ENCODE measurements at places on chromosomes 16 and 17. TPM values are rescaled to one million over a fixed set of nuclear protein-coding genes. Genes with fewer than 3 reads are reported as not detected.
A peak's percentile ranks its signal among the peaks of the same experiment; 100 is the strongest.

- DNase-seq, result no peak
Observed at GRCh38 chr17:46963571-46963970, 15.5 kb downstream of the RPRML start.

DNA sequence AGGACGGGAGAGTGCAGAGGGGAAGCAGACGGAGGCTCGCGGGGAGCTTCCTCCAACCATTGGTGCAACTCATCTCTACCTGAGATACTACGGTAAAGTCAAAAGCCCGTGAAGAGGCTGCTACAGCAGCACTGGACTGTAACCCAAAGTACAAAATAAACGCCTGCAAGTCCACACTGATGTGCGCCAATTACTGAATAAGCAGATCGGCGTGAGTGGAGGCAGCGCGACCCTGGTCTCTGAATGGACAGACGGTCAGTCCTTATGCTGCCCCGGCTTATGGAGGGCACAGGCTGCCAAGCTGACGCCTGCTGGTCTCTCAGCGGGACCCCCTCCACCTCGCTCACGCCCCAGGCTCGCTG, 58.5 kb downstream of the LMF1 start:
- no peak for DNase-seq

GRCh38 chr17:42111871-42112551, 503 bp downstream of the DHX58 start:
- DNase-seq, result peak; percentile 49

GRCh38 chr17:9268546-9268945, 247.2 kb downstream of the NTN1 start:
- no peak for DNase-seq

CSH2 gene
- total RNA-seq, result not detected
